Breast epithelium (tissue), 4 donors: ENCODE measurements at places on chromosomes 3 and 15. TPM values are rescaled to one million over a fixed set of nuclear protein-coding genes. Genes with fewer than 3 reads are reported as not detected.

- H3K27me3 ChIP-seq, result no peaks in the 10 kb centered on the region
- no peak overlapping the region for H3K4me3 ChIP-seq
- H3K36me3 ChIP-seq, result no peaks in the 10 kb centered on the region
- peak; percentile 61 for DNase-seq
- no peak overlapping the region for H3K27ac ChIP-seq
- H3K4me1 ChIP-seq, result no peaks in the 10 kb centered on the region
Measured at GRCh38 chr3:192772240-192772894, 45.0 kb upstream of the FGF12 start.

The GOLGA6D gene
- total RNA-seq, result not detected

DNA sequence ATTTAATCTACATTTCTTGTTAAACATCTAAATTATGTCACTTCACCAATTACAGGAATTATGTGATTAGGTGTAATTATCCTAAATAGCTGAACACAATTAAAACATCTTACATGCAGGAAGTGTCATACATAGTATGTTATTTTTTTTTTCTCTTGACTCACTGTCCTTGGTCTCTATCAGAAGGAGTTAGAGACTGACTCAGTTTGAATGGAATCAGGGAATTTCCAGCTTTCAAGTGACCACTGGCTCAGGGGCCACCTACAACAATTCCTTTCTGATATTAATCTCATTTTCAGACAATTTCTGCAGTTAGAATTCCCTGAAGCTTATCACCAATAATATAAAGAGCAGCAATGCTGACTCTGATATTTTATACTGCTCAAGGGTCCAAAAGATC, 400.7 kb downstream of the ROBO1 start:
- H3K27me3 ChIP-seq, result no peaks in the 10 kb centered on the region
- H3K27ac ChIP-seq, result no peak overlapping the region
- no peak overlapping the region for H3K4me3 ChIP-seq
- no peak for DNase-seq
- no peaks in the 10 kb centered on the region for H3K36me3 ChIP-seq
- H3K4me1 ChIP-seq, result no peaks in the 10 kb centered on the region

DNA sequence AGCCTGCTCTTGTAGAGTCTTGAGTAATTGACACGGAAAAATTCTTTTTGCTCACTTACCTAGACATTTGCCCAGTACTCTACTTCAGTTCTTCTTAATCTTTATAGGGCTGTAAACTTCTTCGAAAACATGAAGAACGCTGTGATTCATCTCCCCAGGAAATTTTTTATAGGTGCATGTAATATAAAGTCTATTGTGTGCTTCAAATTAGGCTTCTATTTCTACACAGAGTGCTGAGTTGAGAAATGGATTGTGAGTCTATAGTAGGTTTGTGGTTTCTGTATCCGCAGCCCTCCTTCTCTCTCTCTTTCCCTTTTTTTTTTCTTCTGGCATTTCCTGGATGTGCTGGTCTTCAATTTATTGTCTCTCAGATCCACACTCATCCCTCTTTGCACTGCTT, 183.3 kb upstream of the DCBLD2 start:
- no peak overlapping the region for H3K27ac ChIP-seq
- no peaks in the 10 kb centered on the region for H3K27me3 ChIP-seq
- DNase-seq, result no peak
- no peak overlapping the region for H3K4me3 ChIP-seq
- no peaks in the 10 kb centered on the region for H3K36me3 ChIP-seq

DNA sequence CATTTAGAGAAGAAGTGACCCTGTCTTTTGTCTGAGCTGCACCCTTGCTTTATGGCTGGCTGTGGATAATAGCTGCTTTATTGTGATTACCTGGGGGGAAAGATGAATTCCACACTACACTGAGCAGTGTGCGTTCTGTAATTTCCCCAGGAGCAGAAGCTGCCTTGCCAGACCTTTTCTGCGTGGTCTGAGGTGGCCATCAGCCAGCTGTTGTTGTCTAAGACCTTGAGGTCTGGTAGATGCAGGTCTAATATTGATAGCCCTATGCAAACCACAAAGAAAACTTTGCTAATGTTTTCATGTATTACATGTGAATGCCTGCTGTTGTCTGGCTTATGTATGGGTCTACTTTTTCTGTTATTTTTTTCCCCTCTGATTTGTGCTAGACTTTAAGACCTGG, 144.6 kb downstream of the THSD4 start:
- no peak for DNase-seq
- H3K4me3 ChIP-seq, result no peak overlapping the region
- H3K36me3 ChIP-seq, result no peaks in the 10 kb centered on the region
- H3K27me3 ChIP-seq, result no peaks in the 10 kb centered on the region
- no peaks in the 10 kb centered on the region for H3K4me1 ChIP-seq
- H3K27ac ChIP-seq, result no peak overlapping the region

DNA sequence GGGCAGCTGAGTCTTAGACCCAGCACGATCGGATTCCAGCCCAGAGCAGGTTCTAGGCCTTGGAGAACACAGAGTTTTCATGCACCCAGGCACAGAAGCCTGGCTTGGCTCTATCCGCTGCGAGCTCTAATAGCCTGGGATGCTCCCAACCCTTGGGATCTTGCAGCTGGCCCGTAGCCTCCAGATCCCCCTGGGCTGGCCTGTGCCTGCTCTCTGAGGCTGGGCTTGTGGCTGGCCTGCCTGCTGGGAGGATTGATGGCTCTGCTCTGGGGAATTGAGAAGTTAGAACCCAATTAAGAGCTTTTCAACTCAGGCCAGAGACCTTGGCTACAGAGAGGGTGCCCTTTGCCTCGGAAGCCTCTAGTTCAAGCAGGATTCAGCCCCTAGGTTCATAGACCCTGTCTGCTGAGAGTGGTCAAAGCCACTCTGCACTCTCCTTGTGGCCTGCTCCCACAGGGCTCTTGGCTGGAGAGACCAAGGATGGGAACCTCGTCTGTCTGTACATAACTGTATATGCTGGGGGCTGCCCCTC, 64.4 kb downstream of the MAGEF1 start:
- no peaks in the 10 kb centered on the region for H3K27me3 ChIP-seq
- H3K27ac ChIP-seq, result no peak overlapping the region
- no peak overlapping the region for H3K4me3 ChIP-seq
- no peaks in the 10 kb centered on the region for H3K36me3 ChIP-seq
- DNase-seq, result no peak

DNA sequence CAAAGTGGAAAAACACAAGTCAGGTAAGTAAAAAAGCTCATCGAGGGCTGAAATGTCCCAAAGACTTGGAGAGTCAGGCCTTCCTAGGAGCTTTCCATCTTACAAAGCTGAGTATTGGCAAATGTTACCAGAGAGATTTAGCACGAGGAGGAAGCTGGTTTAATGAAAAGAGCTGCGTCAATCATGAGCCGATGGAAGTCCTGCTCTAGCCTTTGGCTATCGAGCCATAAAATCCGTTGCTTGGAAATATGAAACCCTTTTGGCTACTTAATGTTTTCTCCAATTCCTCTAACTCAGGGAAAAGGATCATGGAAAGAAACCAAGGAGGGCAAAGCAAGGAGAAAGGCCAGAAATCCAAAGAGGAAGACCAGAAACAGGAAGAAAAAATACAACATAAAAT, 1074.6 kb downstream of the FHIT start:
- H3K4me1 ChIP-seq, result no peaks in the 10 kb centered on the region
- no peaks in the 10 kb centered on the region for H3K36me3 ChIP-seq
- H3K27ac ChIP-seq, result no peak overlapping the region
- no peaks in the 10 kb centered on the region for H3K27me3 ChIP-seq
- no peak for DNase-seq

The EPHA6 gene
- total RNA-seq, result 0.98 TPM

The KCNAB1 gene
- total RNA-seq, result 8.3 TPM

The PRR20G gene
- total RNA-seq, result not detected

The CPB1 gene
- total RNA-seq, result 33.8 TPM

The GAP43 gene
- total RNA-seq, result not detected

- H3K4me3 ChIP-seq, result no peak overlapping the region
- no peak for DNase-seq
- no peaks in the 10 kb centered on the region for H3K27me3 ChIP-seq
- no peaks in the 10 kb centered on the region for H3K36me3 ChIP-seq
- H3K4me1 ChIP-seq, result no peaks in the 10 kb centered on the region
- no peak overlapping the region for H3K27ac ChIP-seq
Measured at GRCh38 chr3:40166997-40167396, 142.5 kb upstream of the EIF1B start.

The LMCD1 gene
- 105 TPM for total RNA-seq

The FANCD2OS gene
- not detected for total RNA-seq

DNA sequence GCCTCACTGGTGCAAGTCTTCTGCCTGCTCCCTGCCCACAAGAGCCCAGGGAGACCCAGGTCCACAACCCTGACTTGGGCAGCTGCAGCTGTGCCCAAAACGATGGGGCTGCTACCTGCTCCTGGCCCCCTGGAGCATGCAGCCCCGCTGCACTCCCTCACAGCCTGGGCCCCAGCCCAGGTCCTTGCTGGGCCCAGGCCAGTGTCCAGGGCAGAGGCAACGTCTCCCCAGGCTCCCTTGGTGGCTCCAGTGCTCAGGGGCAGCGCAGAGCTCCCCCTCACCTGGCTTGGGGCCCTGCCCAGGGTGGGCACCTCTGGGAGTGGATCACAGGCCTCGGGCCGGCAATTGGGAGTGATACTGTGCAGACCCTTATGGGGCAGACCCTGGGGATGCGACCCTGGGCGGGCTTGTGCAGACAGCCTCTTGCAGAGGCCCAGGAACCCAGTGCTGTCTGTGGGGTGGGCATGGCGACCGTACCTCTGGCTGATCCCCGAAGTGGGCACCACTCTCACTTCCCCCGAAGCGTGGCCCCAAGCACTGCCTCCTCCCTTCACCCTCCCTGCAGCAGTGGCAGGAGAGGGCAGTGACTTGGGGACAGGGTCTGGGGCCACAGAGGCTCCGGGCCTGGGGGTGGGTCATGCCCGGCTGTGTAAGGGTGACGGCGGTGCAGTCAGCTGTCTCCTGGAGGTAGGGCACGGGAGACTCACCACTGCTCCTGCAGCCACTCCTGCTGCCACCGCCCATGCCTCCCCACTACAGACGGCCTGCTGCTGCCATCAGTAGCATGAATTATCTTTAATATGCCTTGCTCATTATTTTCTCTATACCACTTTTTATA, 255.9 kb downstream of the DOCK3 start:
- DNase-seq, result no peak
- H3K4me1 ChIP-seq, result no peaks in the 10 kb centered on the region
- H3K36me3 ChIP-seq, result no peaks in the 10 kb centered on the region
- H3K27ac ChIP-seq, result no peak overlapping the region
- H3K27me3 ChIP-seq, result no peaks in the 10 kb centered on the region

The LTF gene
- 282 TPM for total RNA-seq

The FAM81A gene
- not detected for total RNA-seq

The SPINK8 gene
- total RNA-seq, result not detected

DNA sequence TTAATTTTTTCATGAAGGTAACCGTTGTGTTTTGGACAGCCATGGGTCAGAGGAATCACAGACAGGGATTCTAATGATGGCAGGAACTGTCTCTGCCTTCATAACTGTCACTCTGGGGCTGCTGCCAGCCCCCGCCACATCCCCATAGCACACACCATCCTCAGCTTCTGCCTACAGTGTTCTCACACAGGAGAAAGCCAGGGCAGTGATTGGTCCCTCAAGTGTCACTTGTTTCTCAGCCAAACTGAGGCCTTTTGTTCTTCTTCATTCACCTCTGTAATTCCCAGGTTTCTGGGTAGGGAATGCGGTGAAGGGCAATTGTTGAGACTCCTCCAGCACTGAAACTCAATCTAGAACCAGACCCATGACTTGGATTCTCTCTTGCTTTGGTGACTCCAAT, 65.4 kb upstream of the C3orf80 start:
- H3K27me3 ChIP-seq, result no peaks in the 10 kb centered on the region
- no peak for DNase-seq
- no peaks in the 10 kb centered on the region for H3K36me3 ChIP-seq
- no peaks in the 10 kb centered on the region for H3K4me1 ChIP-seq
- H3K27ac ChIP-seq, result no peak overlapping the region

- H3K27me3 ChIP-seq, result no peaks in the 10 kb centered on the region
- no peaks in the 10 kb centered on the region for H3K36me3 ChIP-seq
- DNase-seq, result no peak
Measured at GRCh38 chr3:117246771-117247555, 537.4 kb downstream of the TUSC7 start.

The RASGRF1 gene
- not detected for total RNA-seq

The SYNPR gene
- total RNA-seq, result not detected

DNA sequence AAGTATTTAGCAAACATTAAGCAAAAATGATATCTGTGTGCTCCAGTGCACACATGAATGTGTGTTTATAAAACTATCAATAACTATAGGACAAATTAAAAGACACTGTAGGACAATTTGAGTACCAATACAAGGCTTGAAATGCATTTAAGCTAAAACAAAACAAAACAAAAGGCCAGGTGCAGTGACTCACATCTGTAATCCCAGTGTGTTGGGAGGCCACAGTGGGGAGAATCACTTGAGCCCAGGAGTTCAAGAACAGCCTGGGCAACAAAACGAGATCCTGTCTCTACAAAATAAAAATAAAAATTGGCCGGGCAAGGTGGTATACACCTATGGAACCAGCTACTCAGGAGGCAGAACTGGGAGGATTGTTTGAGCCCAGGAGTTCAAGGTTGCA, 50.7 kb downstream of the CSNK1G1 start:
- no peak for DNase-seq
- no peak overlapping the region for H3K27ac ChIP-seq
- no peaks in the 10 kb centered on the region for H3K4me1 ChIP-seq
- H3K27me3 ChIP-seq, result no peaks in the 10 kb centered on the region

The RAB43 gene
- total RNA-seq, result 17.0 TPM

The MORC1 gene
- not detected for total RNA-seq

DNA sequence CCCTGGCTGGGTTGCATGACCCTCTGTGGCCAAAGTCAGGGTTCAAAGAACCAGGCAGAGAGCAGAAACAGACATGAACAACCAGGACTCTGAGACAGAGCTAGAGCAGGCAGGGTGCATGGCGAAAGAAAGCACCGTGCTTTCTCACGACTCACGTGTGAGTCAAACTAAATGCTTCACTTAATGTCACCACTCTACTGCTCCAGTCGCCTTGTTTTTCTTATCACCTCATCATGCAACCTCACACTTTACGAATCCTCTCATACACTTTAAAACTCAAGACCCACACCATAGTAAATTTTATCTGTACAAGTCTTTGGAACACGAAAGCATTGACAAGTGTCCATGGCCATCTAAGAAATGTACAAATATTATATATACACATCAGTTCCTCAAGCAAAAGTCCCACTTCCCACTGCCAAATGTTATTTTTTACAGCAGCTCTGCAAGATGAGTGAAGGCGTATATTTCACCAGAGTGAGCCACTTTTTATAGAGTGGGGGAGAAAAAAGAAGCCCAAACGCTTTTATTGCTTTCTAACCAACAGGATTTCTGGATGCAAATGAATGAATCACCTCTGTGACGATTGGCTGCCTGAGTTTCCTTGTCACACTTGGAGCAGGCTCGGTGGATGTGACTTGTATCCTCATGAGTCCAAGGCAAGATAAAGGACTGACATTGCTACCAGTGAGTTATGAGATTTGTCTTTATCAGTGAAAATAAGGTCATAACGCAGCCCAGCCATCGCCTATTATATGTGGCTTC, 16.0 kb upstream of the MEGF11 start:
- H3K36me3 ChIP-seq, result no peaks in the 10 kb centered on the region
- no peak for DNase-seq

- no peaks in the 10 kb centered on the region for H3K27me3 ChIP-seq
- DNase-seq, result no peak
- H3K27ac ChIP-seq, result no peak overlapping the region
- H3K4me1 ChIP-seq, result no peaks in the 10 kb centered on the region
- H3K36me3 ChIP-seq, result no peaks in the 10 kb centered on the region
- no peak overlapping the region for H3K4me3 ChIP-seq
Measured at GRCh38 chr3:40097131-40098117, 212.1 kb upstream of the EIF1B start.

GRCh38 chr15:79084308-79084968, 6.1 kb downstream of the RASGRF1 start:
- H3K27ac ChIP-seq, result no peak overlapping the region
- H3K27me3 ChIP-seq, result peaks cover 29% of the 10 kb centered on the region

- H3K27ac ChIP-seq, result peak overlapping the region; percentile 33
- DNase-seq, result no peak
- no peaks in the 10 kb centered on the region for H3K27me3 ChIP-seq
- no peak overlapping the region for H3K4me3 ChIP-seq
Measured at GRCh38 chr3:59809710-59810444, 760.1 kb upstream of the CFAP20DC start.
